ENCODE measurements at places on chromosomes 1 and 21.

DNA sequence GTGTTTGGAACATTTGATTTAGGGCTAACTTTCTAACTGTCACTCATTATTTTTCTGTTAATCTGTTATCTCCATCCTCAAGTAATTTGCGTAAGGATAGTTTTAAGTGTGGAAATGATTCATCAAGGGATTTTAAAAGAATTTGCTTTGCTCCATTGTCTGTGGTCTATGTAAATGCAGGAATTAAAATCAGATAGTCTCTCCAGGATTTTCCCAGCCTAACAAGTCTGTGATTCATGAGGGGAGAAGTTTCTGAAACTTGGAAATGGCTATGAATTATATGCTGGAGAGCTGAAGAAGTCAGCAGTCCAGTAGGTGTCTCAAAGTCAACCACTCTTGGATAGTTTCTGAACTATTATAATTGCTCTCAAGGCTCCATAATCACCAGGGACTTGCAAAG lies 264.5 kb downstream of the MRPL39 start:
- no peak for DNase-seq

DNA sequence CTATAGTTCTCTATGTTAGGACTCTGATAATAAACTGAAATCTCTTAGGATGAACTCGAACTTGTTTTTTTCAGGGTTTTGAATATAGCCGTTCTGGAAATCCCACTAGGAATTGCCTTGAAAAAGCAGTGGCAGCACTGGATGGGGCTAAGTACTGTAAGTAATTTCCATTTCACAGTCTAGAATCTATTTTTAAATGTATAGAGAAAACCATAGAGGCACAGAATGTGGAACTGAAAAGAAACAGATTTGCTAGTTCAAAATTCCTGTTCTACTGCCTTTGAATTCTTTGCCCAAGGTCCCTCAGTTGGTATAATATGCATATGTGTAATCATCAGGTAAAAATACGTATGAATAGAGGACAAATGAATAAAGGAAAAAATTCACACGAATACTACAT lies 4.8 kb downstream of the CTH start:
- DNase-seq: no peak

DNA sequence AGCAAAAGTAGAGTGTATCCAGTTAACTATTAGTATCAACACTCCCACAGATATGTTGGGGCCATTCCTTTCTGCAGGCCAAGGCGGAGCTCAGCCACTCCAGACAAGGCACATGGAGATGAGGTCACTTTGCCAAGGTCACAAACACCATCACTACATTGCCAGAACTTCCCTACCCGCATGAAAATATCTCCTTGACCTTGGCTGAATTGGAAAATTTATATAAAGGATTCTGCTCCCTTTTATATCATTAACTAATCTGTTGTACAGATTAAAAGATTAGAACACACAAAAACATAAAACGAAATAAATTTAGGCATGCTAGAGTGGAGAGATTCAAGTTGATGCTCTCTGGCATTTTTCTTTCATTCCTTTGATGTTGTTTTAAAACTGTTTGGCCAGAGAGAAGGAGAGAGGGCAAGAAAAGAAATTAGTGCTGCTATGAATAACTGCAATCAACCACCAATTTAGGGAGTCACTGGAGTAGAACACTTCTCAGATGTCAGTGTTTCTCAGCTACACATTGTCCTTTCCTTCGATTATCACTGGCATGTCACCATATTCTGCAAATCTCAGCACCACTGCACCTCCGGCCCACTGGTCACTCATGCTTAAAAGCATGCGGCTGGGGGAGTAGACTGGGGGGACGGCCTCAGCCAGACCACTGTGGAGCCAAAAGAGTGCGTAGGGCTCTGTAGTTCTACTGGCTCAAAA lies 78.7 kb upstream of the ATP1B1 start:
- DNase-seq: no peak

GRCh38 chr1:207519505-207520399 lies 23.8 kb downstream of the CR1 start:
- DNase-seq: no peak

GRCh38 chr1:235151033-235151432 lies 10.0 kb downstream of the RBM34 start:
- no peak for DNase-seq

DNA sequence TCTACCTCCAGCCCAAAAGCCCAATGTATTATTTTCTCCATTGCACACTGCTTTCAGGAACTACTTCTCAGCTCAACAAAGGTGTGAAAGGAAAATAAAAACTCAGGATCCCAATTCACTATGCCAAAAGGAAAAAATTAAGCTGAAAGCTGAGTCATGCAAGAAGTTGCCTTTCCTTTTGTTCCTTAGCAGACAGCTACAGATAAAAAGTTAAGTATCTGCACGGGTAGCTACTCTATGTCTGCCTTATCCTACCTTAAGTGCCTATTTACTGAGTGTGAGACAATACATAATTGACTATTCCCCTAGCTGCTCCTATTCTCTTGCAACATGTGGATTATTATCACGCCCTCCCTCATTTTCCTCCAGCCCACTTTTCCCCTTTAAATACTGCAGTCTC lies 84.1 kb downstream of the ADCY10 start:
- no peak for DNase-seq

- DNase-seq: no peak
These were observed 510 bp downstream of the DENND4B start for GRCh38 chr1:153945795-153946621.

DNA sequence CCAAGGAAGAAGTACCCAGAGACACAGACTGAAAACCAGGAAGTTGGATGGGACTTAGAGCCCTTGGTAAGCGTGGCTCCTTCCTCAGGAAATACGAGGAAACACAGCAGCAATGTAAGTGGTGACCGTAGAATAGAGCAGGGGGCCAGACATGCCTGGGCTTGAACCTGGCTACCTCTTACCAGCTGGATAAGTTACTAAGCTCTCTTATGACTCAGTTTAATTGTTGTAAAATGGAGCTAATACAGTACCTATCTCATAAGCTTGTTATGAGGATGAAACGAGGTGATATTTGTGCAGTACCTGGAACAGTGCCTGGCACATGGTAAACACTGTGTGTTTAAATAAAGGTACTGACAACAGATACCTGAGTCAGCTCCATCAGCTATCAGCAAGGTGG lies 19.2 kb downstream of the EBNA1BP2 start:
- no peak for DNase-seq

DNA sequence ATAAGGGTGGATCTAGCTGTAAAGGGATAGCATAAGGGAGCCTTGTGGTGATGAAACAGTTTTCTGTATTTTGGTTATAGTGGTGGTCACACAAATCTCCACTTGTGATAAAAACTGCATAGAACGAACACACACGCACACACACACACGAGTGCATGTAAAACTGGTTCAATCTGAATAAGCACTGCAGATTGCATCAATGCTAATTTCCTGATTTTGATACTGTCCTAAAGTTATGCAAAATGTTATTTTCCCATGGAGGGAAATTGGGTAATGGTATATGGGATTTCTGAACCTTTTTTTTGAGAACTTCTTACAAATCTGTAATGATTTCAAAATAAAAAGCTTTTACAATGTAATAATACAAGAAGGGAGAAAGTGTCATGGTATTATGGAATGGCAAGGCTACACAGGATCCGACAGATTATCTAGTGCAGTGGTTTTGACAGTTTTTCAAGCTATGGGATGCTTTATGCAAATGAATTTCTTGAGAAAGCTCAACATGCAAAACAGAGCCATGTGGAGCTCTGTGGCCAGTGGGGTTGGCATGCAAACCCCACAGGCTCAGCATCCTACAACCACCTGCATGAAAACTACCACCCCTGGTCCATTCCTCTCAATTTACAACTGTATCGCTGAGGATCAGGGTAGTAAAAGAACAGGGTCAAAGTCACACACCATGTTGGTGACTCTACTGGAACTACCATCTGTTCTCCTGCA lies 18.8 kb downstream of the SLC41A1 start:
- DNase-seq: no peak

DNA sequence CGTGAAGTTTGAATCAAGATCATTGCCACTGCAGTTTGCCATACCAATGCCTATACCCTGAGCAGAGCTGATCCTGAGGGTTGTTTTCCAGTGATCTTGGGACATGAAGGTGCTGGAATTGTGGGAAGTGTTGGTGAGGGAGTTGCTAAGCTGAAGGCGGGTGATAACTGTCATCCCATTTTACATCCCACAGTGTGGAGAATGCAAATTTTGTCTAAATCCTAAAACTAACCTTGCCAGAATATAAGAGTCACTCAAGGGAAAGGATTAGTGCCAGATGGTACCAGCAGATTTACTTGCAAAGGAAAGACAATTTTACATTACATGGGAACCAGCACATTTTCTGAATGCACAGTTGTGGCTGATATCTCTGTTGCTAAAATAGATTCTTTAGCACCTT lies 78.6 kb downstream of the FMN2 start:
- no peak for DNase-seq

DNA sequence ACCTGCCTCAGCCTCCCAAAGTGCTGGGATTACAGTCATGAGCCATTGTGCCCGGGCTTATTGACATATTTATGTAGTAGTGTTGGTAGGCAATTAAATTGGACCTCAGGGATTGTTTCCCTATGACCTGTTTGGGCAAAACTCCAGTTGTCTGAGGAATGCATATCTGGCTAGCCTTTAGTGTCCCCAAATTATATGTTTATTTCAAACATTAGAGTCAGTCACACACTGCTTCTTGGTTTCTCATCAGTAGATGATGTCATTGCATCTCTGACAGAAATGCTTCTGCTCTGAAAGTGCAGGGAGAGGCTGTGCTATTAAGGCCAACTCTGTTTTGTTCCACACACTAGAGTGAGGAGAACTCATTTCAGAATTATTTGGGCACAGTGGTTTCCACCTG lies 12.5 kb downstream of the PIP5K1A start:
- DNase-seq: no peak

DNA sequence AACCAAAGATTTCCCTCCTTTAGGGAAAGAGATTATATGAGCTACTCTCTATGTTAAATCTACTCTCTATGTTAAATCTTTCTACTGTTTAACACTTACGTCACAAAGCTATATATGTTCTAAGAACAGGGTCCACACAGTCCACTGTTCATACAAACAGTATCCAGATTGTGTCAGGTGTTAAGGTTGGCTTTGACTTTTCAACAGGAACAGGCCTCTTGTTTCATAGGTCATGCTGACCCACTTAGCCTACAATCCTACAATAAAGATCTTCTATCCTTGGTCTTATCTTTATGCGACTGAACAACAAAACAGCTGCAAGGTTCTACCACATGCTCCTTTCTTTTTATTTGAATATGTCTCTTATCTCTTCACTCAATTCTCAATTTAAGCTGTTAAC lies 134.9 kb downstream of the LTN1 start:
- no peak for DNase-seq

DNA sequence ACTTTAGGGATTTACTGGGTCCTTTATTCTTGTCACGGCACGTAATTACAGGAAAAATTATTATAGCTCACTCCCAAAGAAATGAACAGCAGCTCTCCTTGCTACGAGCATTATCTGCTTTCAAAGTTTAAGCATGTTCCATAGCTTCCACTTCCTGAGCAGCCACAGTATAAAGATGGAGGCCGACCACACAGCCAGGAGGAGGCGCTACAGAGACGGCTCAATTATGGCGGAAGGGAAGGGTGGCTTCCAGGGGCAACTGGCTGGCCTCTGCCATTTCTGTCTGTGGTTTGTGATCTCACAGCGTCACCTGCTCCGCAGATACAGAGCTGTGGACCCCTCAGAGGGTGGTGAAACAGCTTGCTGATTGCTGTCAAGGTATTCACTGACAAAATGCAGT lies 212.3 kb upstream of the GREM2 start:
- no peak for DNase-seq

DNA sequence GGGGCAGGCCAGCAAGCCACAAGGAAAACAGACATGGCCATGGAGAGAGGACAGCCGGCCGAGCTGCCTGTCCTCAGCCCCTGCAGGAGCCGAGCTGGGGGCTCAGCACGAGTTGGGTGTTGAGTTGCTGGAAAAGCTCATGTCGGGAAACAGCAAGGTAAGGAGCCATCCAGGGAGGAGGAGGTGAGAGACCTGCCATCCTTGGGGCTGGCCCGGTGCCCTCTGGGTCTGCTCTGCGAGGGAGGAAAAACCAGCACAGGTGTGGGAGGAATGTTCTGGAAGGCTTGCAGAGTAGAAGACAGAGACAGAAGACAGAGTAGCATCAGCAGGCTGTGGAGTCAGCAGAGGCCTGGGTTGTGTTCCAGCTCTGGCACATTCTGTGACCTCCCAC lies 548.8 kb downstream of the PTPRU start:
- no peak for DNase-seq

- DNase-seq: no peak
These were observed 40.5 kb upstream of the NEK2 start for GRCh38 chr1:211715971-211716370.

DNA sequence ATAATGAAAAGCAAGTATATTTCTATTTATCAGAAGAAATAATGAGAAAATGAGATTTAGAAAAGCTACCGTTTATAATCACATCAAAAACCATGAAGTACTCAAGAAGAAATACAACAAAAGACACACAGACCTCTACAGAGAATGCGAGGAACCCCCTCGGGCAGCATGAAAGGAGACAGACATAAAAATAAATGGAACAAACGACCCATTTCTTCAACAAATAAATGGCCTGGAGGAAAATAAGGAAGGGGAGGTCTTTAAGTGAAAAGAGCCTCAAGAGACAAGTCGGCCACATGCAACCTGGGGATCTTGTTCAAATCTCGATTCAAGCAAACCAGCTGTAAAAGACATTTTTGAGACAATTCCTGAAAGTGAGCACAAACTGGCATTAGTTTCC lies 6.0 kb downstream of the CFAP74 start:
- DNase-seq: no peak

- DNase-seq: no peak
These were observed at the start of gene TNFAIP8L2 for GRCh38 chr1:151156515-151156819. Gene TNFAIP8L2 (plus strand): TSS chr1:151156649. CDS start chr1:151158698, 2,049 bp downstream.

GRCh38 chr1:212461916-212462660 lies 29.4 kb downstream of the NENF start:
- DNase-seq: no peak

DNA sequence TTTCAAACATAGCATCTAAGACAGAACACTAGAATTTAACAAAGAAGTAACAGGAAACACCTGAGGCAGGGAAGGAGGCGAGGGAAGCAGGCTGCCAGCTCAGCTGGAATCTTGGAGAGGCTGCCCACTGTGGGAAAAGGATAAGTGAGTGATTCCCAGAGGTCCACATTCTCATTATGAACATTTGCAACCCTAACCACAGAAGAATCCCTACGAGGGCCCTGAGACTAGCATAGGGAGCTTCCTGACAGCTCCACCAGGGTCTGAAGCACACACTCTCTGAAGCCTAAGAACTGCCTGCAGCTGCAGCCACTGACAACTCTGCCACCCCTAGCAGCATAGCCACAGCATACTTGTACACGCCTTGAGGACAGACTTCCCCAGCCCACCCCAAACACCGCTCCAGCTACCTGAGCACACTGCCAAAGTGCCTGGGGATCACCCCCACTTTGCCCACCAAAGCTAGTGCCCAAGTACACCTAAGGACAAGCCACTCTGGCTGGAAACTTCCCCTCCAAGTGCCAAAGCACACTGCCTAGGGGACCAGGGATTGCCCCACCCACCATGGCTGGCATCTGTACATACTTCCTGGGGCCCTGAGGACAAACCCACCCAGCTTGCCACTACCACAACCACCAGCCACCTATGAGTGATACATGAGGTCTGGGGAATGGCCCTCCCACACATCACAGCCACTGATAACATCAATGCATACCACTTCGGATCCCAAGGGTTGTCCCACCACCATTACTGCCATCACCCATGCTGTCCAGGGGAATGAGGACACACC lies 76.6 kb upstream of the GUCA2A start:
- DNase-seq: no peak

- no peak for DNase-seq
These were observed 190.5 kb upstream of the CSF3R start for GRCh38 chr1:36673202-36673601.
